CD4-positive, alpha-beta T cell treated with Interleukin-10 for 1 hour (primary cell): ENCODE measurements at places on chromosomes 3 and 15.
A peak's percentile ranks its signal among the peaks of the same experiment; 100 is the strongest.

DNA sequence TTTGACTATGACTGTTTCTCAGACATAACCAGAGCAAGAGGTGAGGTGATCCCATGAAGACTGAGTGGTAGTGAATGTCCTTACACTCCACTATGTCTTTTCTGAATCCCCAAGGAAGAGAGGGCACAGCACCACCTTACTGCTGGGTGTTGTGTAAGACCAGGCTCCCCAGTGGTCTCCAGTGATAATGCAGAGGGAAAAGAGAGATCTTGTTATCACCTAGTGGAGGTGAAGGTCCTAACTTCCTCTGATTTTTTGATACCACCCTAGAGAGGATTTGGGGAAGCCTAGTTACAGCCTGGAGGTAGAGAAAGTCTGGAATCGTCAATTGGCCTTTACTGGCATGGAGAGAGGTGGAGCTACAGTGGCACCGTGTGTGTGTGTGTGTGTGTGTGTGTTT lies 288.0 kb upstream of the BCHE start:
- DNase-seq, result no peak

- no peak for DNase-seq
These were observed 20.9 kb upstream of the RBP1 start for GRCh38 chr3:139560411-139560810.

DNA sequence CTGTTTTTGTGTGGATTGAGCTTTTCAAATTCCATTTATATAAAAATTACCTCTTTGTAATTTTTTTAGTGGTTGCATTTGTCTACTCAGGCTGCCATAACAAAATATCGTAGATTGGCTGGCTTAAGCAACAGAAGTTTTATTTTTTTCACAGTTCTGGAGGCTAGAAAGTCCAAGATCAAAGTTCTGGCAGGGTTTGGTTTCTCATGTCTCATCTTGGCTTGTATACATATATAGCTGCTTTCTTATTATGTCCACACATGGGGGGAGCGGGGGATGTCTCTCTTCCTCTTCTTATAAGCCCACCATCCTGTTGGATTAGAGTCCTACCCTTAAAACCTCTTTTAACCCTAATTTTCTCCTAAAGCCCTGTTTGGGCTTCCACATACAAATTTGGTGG lies 28.5 kb downstream of the MGA start:
- DNase-seq, result no peak

- no peak for DNase-seq
These were observed 43.3 kb downstream of the TOPAZ1 start for GRCh38 chr3:44284949-44285348.

DNA sequence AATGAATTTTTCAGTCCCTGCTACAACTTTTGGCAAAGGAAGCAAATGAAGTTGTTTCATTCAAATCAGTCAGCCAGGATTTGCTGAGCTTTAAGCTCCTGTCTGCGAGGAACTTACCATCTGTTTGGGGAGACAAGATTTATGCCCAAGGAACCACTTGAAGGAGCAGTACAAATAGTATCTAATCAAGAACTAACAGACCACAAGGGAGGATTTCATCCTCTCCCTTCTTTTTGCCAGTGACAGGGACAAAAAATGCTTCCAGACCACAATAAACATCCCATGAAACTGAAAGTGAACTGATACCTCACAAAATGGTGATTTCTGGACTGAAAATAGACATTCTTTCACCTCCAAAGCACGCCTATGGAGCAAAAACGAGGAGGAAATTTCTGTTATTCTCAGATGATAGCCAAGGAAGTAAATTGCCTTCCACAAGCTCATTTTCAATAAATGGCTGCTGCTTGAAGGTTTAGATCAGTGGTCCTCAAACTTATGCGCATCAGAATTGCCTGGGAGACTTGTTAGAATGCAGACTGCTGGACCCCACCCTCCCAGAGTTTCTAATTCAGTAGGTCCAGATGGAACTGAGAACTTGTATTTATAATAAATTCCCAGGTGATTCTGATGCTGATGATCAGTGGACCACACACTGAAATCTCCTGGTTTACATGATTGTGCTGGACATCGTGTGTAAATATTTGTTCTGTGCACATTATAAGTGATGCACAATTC lies 202.4 kb upstream of the GADL1 start:
- no peak for DNase-seq

- no peak for DNase-seq
These were observed 589.2 kb downstream of the ROBO1 start for GRCh38 chr3:79178471-79179180.

GRCh38 chr3:159775372-159775961 lies 213.2 kb upstream of the IL12A start:
- no peak for DNase-seq

DNA sequence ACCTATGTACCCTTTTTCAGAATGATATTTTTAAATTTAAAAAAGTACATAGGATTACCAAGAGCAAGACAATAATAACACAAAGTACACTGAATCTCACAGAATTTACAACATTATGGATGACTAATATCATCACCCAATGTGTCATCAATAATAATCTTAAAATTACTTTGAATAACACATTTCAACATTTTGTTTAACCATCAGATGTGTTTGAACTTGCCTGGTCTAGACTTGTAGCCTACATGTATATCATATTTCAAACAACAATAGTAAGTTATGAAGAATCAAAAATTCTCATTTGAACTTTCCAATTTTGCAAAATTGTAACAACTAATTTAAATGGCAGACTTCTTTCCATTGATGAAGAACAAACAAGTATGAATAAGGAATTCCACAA lies 15.1 kb downstream of the LRRC3B start:
- DNase-seq, result no peak

- no peak for DNase-seq
These were observed 169.6 kb downstream of the B3GALNT1 start for GRCh38 chr3:160935413-160936095.

DNA sequence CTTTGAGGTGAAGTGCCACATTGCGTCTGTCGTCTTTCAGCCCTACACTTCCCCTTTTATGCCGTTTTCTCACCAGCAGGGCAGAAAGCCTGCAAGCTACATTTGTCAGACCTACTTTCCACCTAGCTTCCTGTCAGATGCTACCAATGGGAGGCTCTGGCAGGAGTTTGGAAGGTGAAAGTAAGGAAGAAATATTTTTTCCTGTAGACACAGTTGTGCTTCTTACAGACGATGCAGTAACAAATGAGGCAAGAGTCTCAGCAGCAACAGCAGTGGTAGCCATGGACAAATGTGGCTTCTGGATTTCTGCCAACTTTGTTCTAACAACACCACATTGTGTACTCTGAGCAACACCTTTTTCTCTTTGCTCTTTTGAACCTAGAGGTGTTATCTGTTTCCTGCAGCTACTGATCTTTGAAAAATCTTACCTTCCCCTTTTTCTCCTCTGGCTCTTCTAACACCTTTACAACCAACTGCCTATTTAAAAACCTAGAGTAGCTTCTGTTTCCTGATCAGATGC lies 70.6 kb upstream of the STT3B start:
- peak; percentile 73 for DNase-seq

DNA sequence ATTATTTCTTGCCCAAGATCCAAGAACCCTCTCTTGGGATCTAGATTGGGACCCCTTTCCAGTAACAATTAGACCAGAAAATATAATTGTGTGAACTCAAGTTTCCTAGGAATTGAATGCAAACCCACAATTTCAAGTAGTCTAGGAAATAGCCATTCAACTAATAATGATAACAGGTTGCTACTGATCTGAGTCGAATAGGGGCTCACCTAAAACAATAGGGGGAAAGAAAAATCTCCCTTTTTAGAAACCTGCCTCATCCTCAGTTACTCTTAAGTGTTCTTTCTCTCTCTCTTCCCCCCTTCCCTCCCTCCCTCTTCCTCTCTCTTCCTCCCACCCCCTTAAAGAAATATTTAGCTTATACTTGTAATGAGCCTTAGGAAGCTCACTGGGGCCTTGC lies 555.3 kb downstream of the IGSF11 start:
- no peak for DNase-seq

DNA sequence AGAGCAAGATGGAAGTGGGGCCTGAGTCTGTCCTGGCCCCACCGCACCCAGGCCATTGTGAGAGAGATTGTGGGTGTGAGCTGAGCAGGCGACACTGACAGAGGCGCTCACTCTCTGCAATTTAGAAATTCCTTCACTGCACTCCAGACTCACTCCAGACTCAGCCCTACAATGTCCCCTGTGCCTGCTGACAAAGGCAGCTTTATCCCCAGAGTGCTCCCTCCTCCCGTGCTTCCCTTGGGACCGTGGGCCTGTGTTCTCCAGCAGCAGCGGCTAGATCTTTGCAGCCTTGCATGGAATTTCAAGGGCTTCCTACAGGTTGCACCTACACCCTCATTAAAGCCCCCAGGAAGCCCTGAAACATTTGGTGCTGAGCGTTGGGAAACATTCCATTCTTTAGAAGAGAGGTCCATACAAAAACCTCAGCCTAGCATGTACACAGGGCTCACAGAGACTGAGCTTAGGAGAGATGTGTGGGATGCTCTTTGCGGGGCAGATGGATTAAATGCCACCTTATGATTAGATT lies 1.3 kb upstream of the IL16 start:
- DNase-seq, result no peak

- DNase-seq, result peak; percentile 57
These were observed 73.8 kb downstream of the MCTP2 start for GRCh38 chr15:94305133-94305532.

DNA sequence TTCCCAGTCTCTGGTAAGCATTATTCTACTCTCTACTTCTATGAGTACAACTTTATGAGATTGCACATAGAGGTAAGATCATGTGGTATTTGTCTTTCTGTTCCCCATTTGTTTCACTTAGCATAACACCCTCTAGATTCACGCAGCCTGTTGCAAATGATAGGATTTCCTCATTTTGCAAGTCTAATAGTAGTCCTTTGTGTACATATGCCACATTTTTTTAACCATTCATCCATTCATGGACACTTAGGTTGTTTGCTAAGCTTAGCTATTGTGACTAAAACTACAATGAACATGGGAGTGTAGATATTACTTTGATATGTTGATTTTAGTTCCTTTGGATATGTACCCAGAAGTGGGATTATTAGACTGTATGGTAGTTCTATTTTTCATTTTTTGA lies 717.9 kb upstream of the ALCAM start:
- DNase-seq, result no peak

GRCh38 chr15:73050561-73051295 lies 1.5 kb upstream of the NEO1 start:
- DNase-seq, result no peak

DNA sequence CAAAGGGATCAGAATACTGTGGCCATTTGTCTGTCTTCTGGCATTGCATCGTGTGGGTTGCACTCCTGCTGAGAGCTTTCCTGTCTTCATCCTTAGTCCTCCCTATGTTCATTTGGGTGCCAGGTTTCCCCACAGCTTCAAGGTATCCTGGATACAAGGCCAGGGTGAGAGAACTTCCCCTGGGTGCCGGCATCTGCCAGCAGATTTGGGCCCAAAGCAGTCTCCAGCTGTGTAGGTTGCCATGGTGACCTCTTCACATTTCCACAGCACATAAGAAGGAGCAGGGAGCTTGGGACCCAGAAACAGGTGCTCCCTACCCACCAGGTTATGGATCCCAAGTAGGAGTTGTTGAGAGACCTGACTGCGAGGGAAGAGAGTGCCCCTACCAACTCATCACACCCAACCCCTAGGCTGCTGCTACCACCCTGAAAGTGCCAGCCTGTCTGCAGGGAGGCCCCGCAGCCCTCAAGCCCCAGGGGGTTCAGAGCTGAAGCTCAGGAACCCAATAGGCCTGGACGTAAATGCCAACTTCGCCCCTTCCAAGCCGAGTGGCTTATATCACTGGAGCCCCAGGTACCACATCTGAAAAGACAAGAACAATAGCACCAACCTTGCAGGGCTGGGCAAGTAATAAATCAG lies 19.9 kb downstream of the TTC21A start:
- DNase-seq, result no peak

DNA sequence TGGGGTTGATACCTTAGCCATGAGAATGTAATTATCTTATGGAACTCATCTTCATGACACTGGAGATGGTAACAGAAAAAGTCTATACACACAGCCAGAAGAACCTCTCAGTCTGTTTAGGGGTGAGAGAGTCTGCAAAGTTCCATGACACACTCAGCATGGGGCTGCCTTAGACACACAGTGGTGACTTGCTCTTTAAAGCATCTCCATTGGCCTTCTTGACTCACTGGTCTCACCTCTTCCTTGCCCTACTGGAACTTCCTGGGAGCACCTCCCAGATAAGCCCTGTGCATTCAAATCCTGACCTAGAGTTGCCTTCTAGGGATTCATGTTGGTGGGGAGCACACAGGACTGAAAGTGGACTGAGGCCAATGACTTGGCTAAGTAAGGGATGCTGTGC lies 9.3 kb downstream of the MAGI1 start:
- DNase-seq, result no peak

DNA sequence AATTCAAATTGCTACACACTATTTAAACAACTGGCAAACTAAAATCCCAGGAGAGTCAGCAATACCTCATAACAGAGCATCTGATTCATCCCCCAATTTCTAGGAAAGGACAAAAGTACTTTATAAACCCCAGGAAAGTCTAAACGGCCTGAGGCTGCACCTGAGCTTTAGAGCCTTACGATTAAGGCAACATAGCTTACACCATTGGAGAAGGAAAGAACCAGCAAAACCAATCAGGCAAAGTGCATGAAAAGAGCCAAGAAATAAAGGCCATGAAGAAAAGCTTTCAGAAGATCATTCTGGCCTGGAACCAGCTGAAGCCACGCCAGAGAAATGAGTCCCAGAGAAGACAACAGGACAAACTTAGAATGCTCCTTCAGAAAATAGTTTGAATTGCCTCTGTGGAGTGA lies 48.1 kb downstream of the PTPN9 start:
- no peak for DNase-seq

DNA sequence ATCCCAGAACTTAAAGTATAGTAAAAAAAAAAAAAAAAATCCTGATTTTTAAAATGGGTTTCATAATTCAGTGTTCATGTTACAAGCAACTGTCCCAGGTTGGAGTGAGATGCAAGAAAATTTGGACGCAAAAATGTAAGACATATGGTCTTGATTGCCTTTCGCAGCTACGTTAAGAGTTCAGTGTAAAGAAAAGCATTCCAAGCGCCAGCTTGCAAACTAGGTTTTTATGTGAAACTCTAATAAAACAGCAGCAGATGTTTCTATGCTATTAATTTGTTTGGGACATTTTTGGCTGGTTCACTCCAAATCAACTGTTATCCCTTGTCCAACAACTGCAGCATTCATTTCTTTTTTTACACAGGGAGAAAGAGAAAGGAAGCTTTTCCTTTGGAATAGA lies 957.8 kb downstream of the ROBO1 start:
- DNase-seq, result no peak

GRCh38 chr15:42286445-42287029 lies 13.3 kb upstream of the TMEM87A start:
- no peak for DNase-seq

GRCh38 chr15:100714034-100714748 lies 111.8 kb downstream of the ASB7 start:
- no peak for DNase-seq

DNA sequence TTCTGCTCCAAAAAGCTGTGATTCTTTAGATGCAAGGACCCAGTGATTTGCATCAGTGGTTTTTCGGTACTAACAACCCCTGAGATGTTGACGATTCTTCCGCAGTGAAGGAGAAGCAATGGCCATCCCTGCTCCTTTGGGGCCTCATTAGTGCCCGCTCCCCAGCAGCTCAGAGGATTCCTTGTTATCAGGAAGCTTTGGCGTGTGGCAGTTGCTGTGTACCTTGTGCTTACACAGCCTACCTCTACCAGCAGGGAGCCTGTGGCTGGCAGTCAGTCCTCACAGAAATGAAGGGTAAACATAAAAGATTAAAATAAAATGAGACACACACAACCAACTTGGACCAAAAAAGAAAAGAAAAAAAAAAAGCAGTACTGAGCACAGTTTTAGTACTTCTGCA lies 55.2 kb downstream of the CNTN3 start:
- DNase-seq, result no peak
